ENCODE measurements at places on chromosomes 1 and 21.

DNA sequence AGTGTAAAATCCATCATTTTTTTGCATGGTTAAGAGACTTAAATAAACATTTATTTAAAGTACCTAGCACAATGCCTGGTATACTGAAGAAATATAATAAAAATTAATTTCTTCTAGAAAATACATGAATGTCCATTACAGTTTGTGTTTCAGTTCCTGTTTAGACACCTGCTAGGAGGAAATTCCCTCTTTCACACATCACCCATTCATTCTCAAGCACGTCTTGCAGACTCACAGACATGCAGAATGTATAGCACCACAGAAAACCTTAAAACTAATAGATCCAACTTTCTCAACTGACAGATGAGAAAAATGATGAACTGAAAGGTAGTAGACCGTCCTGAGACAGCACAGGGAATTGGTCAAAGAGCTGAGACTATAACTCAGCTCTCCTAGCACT lies 172.2 kb upstream of the C8B start:
- no peak for ATAC-seq

DNA sequence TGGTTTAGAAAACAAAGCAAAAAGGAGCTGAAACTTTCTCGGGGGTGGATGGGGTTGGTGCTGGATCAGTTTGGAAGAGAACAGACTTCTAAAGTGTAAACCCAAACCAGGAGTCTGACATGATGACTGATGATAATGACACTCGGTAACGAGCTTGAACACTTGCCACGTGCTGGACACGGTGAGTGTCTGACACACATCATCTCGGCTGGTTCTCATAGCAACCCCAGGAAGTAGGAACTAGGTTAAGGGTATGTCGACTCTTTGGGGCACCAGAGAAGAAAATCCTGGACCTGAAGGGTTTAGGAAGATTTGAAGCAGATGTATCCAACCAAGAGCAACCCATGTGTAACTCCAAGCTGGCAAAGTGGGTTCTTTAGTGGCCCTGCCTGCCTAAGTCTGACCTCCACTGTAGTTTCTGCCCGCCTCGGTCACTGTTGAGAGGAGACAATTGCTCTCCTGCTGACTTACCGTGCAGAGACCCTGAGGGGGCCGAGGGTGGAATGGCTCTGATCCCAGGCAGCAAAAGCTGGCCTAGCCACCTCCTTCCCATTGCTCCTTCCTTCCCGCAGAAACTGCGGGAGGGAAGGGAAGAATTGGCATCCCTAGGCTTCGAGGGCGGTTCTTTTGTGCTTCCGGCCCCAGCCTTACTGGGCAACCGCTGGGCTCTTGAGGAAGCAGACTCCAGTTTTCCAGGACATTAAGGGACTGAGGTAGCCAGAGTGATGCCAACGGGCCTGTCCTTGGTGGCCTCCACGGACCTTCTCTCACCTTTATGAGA lies 156.0 kb downstream of the TOMM20 start:
- no peak for ATAC-seq

- ATAC-seq, result no peak
Measured at GRCh38 chr21:45550522-45551210, 8.4 kb upstream of the SLC19A1 start.

DNA sequence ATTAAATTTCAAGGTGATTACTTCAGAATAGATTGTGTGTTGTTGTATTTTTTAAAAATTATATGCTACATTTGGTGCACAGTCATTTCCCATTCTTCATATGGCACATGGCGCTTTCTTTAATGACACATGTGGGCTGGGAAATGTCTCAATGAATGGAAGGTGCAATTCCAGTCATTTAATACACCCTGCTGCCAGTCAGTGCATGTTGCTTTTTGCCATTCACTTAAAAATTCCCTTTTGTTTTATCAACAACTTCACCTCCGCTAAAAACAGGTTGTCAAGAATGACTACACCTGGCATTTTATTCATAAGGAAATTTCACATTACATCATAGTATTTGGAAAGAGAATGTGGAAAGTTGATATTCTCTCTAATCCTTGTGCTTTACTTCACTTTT lies 716.4 kb upstream of the ADAMTS5 start:
- no peak for ATAC-seq

- ATAC-seq, result no peak
Measured at GRCh38 chr1:156347331-156347730, 9.0 kb downstream of the TSACC start.

Measured in gastroesophageal sphincter (tissue), 4 donors.